NCI-H187 treated with DMSO at 0.1 percent for 48 hours (cell line): ENCODE measurements at places on chromosomes 5 and 9.

- DNase-seq = no peak
These were observed 155.0 kb upstream of the PANK3 start for GRCh38 chr5:168734119-168734518.

DNA sequence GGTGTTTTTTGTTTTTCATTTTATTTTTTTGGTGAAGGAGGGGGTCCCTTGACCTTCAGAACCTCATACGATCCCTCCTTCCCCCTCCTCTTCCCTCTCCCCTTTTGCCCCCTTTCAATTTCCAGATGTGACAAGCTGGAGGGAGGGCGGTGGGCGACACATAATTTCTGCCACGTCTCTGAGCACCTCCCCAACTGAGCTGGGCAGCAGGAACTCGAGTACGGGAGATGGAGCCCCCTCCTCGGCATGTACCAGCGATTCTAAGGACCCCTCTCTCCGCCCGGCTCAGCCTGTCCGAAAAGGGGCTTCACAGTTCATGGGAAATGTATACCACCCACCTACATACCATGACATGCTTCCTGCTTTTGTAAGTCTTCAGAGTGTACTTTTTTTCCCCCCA, 52.4 kb downstream of the PRRC2B start:
- no peak for DNase-seq

GRCh38 chr9:122223435-122223834, 5.3 kb downstream of the LHX6 start:
- no peak for DNase-seq

- DNase-seq = no peak
These were observed 1.3 kb downstream of the LCP2 start for GRCh38 chr5:170296036-170296934.

GRCh38 chr9:136474974-136475865, 7.6 kb downstream of the SEC16A start:
- DNase-seq = no peak

GRCh38 chr5:31116466-31117031, 76.9 kb upstream of the CDH6 start:
- DNase-seq = no peak

DNA sequence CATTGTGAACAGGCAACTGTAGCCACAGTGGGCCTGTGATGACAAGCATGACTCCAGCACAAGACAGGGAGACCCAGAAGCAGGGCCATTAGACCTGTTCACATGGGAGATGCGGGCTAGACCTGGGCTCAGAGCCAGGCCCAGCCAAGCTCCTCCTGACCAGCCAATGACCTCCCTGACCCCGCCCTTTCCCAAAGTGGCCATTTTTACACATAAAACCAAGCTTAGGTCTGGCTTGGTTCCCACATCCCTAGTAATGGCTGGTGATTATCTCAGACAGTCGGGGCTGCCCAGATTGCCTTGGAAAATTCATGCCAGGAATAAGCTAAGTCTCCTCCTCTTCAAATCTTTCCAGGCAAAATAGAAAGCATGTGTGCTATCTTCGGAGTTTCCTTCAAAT, 94.1 kb downstream of the FRMD3 start:
- no peak for DNase-seq

DNA sequence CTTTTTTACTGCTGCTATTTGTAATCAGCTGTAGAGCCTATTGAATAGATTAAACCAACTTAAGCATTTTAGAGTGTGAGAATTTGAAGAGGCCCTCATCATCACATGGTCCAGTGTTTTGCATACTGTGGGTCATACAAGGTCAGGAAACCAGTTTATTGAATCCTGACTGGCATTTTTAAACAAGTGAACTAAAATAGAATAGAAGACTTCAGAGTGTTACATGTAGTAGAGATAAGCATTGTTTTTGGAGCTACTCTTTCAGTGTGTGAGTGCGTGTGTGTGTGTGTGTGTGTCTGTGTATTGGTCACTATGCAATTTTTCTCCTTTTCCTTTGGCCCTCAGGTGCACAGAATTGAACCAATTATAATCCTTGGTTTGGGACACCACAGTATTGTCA, 114.4 kb downstream of the SLC28A3 start:
- DNase-seq = no peak

GRCh38 chr9:116096853-116097252, 56.7 kb upstream of the PAPPA start:
- DNase-seq = no peak

DNA sequence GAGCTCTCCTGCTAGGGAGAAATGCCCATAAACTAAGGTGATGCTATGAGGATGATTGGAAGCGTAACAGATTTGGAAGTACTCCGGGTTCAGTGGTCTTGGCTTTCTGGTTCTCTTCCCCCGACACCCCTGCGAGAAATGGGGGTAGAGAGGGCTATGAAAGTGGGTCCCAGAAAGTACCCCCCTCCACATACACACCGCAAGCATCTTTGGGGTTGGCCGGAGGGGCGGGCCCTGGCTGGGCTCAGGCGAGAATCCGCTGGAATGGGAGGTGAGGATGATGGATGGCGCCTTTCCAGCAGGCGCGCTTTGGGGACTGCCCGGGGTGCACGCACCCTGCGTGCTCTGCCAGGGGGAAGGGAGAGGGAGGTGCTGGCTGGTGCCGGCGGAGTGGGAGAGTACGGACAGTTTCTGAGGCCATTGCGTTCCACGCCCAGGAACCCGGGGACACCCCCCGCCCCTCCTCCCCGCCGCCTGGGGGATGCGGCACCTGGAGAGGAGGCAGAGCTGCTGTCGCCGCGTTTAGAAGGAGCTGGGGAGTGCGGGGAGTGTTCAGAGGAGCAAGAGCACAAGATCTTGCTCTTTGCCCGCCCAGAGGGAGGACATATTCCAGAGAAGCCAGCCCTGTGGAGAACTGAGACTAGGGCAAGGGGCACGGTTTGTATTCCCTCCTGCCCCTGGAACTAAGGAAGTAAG, 1.9 kb downstream of the PCSK5 start:
- no peak for DNase-seq

DNA sequence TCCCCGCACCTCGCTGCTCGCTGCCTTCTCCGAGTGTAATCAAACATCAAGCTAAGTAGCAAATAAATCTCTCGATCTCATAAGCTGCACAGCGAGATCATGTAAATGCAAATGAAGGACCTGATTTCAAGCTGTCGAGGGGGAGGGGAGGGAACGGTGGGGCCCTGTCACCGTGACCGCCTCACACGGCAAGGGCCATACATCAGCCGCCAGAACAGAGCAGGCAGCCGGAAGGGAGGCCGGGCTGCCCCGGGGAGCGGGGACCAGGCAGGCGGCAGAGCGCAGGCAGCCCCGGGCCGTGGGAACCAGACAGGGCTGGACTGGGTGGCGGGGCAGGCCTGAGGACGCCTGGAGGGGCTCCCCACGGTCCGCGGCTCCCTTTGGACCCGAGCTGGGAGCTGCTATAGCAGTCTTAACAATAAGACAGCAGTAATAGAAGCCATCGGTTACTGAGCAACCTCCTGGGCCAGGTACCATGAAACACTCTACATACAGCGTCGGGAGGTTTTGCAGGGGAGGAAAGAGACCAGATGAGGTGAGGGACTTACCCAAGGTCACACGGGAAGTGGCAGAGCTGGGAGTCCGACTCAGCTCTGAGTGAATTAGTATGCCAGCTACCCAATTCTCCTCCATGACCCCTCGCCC, 76.8 kb downstream of the CFAP77 start:
- DNase-seq = no peak

DNA sequence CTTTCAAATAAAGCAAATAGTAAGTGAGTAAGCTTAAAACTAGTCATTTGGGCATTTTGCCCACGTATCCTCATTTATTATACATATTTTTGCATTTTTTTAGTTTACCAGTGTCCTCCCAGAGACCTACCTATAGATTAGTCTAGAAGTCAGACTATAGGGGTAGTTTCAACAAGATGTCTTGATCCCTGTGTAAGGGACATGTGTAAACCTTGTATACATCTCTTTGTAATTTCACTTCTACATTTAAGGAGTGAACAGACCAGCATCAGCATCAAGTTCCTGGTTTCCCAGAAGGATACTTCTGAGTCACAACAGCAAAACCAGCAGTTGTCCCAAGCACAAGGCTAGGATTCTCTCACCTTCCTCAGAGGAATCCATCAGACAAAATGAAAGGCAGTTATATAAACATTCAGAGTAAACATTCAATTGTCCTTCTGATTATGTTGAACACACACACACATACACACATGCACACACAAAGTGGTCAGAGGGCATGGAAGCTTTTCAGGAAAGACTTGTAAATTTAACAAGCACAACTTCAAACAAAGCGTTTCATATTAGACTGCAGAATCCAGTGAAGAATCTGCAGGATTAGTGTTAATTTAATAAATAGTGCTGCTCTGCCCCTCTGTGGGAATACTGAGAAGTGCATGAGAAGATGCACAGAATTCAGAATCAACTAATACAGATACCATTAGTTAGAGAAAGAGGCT, 55.4 kb downstream of the HINT1 start:
- DNase-seq = no peak

DNA sequence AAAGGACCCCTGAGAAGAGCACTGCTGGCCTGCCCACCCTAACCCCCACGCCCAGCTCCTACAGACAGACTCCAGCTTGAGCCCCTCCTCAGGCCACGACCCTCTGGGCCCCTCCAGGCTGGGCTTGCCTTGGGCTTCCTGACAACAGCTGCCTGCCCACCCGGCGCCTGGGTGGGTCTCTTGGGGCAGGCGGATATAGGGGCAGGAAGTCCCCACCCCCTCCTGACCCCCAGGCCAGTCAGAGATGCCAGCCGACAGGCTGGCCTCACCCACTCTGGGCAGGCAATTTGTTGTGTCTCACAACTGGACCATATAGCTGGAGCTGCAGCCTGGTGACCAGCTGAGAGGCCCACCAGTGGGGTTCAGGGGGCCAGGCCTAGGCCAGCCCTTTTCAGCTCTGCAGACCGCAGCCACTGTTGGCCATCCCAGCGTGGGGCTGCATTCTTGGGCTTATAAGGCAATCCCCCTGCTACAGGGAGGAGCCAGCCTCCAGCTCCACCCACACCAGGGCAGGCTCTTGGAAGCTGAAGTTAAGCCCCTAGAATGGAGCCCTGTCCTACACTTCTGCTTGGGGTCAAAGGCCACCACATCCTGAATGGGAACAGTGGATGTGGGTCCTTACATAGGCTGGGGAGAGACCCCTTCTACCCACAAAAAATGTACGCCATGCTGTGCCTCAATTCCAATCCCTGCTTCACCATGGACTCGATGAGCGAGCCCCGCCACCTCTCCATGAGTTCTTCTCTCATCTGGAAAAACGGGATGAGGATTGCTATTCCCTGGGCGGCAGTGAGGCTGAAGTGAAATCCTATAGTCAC, 2.0 kb downstream of the PDLIM7 start:
- DNase-seq = no peak
